ENCODE measurements at places on chromosomes 3 and 15.

DNA sequence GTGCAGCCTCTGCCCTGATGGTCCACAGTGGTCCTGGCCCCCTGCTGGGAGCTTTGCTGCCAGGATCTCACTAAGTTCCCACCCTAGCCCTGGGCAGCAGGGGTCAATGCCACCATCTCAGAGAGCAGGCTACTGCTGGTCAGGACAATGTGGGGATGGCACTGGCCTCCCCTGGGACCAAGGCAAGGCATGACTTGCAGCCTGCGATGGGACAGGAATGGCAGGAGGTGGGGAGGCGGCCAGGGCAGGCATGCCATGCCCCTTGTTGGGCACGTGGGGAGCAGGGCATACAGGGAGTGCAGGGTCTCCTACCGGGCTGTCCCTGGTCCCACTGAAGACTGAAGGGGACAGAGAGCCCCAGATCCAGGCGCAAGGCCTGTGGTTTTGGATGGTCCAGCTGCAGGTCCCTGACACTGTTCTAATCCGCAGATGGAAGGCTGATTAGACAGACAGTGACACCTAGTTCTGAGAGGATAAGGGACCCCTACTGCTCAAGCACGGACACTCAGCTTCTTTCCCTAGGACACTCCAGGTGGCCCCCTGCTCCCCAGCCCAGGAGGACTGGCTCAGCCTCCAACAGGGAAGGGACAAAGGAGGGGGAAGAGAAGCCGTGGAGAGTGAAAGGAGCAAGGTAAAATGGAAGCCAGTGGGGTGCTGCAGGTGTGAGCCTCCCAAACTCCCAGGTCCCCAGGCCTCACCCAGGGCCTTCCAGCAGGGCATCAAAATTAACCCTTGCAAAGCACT lies 69.2 kb upstream of the RPL32 start:
- DNase-seq: no peak

- peak; percentile 98 for DNase-seq
These were observed at the start of gene MFN1 for GRCh38 chr3:179347345-179348194. Gene MFN1, plus strand, starts transcription at chr3:179347709. Its CDS starts 1,143 bp downstream, at chr3:179348852.

GRCh38 chr15:95087253-95087609 lies 855.9 kb downstream of the MCTP2 start:
- DNase-seq: no peak

DNA sequence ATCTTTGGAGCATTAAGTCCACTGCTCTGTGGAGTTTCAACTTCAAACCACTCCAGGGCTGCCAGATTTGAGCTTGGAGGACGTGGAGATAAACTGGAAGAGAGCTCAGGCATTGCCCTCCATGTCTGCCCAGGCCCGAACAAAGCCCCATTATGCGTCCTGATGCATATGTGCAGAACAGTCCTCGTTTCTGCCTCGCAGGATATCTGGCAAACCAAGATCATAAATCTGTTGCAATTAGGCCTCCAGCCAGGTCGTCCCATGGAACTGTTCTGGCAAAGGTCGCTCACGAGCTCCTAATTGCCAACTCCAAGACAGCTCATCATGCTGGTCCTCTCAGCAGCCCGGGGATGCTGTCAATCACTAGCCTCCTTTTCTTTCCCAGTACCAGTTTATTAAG lies 91.2 kb downstream of the SEMA5B start:
- no peak for DNase-seq

- DNase-seq: no peak
These were observed 53.4 kb downstream of the LDHAL6B start for GRCh38 chr15:59260090-59260489.

DNA sequence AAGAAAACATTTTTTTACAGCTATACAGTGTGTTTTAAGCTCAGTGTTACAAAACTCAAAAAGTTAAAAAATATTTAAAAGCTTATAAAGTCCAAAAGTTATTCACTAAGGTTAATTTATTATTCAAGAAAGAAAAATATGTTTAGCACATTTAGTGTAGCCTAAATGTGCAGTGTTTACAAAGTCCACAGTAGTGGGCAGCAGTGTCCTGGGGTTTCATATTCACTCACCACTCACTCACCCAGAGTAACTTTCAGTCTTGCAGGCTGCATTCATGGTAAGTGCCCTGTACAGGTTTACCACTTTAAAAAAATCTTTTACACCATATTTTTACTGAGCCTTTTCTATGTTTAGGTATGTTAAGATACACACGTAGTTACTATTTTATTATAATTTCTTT lies 300.2 kb upstream of the TRIM42 start:
- no peak for DNase-seq

DNA sequence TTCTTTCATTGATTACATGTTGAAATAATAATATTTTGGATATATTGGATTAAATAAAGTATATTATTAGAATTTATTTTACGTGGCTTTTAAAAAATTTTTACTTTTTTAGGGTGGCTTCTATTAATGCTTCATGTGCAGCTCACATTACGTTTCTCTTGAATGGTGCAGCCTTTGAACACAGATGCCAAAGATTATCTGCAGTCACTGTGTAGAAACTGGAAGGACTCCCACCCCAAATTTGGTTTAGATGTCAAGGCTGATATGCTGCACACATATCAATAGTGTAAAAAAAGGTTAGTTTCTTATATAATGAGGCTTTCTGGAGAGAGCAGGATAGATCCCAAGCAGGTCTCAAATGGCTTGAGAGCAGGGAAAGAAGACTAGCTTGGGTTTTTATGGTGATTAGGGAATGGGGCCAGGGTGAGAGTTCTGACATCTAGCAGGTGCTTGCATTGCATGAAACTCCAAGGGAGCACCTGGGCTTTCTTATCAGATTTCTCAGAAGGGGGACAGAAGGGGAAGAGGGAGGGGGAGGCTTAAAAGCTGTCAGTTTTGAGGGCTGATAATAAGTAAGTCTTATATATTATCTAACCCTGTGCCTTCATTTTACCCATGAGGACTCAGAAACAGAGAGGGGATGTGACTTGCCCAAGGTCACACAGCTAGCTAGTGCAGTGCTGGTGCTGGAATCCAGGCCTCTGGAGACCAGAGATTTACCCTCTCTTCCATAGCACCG lies 89.6 kb downstream of the CHST2 start:
- no peak for DNase-seq

- DNase-seq: no peak
These were observed 167.3 kb downstream of the C3orf70 start for GRCh38 chr3:184985586-184985985.

DNA sequence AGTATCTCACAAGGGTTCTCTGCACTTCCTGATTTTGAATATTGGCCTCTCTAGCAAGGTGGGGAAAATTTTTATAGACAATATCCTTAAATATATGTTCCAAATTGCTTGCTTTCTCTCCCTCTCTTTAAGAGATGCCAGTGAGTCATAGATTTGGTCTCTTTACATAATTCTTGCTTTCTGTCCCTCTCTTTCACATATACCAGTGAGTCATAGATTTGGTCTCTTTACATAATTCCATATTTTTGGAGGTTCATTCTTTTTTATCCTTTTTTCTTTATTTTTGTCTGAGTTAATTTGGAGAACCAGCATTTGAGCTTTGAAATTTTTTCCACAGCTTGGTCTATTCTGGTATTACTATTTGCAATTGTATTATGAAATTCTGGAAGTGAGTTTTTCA lies 77.7 kb upstream of the NUDT16 start:
- DNase-seq: no peak

GRCh38 chr15:100114571-100114970 lies 227.2 kb downstream of the ADAMTS17 start:
- DNase-seq: no peak

GRCh38 chr15:22966321-22967083 lies 13.7 kb downstream of the CYFIP1 start:
- DNase-seq: no peak

GRCh38 chr3:108822123-108822897 lies at the start of gene TRAT1:
Gene TRAT1, plus strand, starts transcription at chr3:108822786. Its CDS starts 142 bp downstream, at chr3:108822928.
- no peak for DNase-seq

GRCh38 chr15:41921167-41921566 lies 27.3 kb upstream of the SPTBN5 start:
- no peak for DNase-seq

GRCh38 chr3:140365872-140366697 lies 311.8 kb upstream of the TRIM42 start:
- peak; percentile 6 for DNase-seq

DNA sequence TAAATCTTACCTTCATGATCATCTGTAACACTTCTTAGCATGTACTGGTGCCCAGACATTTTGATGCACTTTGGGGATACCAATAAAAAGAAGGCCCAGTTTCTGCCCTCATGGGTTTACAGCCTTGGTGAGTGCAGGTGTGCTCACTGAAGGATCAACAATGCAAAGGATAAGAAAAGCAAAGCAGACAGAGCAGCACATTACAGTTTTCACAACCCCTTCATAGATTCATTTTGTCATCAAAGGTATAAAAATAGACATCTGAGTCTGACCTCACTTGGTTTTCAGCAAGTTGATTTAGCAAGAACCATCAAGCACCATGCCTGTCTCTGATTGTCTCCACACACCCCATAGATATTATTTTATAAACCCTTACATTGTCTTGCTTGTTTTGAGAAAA lies 77.6 kb downstream of the BFSP2 start:
- no peak for DNase-seq

GRCh38 chr15:41849204-41849603 lies 10.6 kb downstream of the PLA2G4B start:
- no peak for DNase-seq

DNA sequence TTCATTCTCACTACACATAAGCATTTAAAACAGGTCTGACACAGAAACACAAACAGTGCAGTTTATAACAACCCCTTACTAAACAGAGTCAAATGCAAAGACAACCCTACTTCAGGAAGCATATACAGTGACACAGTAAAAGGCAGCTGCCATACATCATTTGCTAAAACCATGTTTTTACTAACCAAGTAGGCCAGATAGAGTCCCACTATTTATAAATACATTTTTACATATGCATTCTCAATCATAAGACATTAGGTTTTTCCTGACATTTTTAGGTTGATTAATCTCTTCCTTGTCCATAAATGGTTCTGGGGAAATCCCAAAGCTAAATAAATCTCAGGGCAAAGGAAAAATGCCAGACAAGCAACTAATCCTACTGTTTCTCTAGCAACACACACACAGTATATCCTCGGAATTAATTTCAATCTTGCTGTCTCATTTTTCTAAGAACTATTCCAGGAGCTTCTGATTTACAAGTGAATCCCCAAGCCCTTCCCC lies 39.0 kb downstream of the CHAC1 start:
- peak; percentile 18 for DNase-seq

GRCh38 chr3:119778176-119778575 lies 3.7 kb upstream of the NR1I2 start:
- DNase-seq: no peak

- no peak for DNase-seq
These were observed 9.9 kb downstream of the CHRNB4 start for GRCh38 chr15:78630886-78631633.

DNA sequence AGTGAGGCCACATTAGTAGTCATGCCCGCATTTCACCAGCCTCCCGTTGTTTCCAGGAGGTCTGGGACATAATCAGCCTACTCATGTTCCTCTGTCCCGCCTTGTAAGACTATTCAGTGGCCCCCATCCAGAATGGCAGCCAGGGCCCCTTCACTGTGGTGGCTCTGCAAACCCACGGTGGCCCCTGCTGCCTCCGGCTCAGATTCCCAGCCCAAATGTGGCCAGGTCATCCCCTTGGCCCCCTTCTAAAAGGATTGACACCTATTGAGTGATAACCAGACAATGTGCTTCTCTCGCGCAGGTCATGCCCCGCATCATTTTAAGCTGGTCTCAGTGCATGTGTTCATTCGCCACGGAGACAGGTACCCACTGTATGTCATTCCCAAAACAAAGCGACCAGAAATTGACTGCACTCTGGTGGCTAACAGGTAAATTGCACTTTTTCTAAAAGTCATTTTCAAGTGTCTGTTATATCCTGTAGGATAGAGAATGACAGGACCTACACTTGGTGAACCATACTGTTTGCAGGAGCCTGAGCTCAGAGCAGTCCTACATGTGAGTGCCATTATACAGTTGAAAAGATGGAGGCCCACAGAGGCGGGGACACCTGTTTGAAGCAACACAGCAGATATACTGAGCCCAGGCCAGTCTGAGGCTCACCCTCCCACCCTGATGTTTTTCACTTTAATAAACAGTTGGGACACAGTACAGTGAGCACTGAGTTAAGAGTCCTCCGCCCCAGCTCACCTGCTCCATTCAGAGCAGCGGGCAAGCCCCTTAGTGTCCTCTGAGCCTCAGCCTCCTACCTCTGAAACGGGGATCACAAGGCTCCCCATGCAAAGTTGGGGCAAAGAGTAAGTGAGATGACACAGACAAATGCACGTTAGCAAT lies 47.7 kb downstream of the PXYLP1 start:
- peak; percentile 49 for DNase-seq

GRCh38 chr3:114690911-114691310 lies 397.1 kb downstream of the TIGIT start:
- no peak for DNase-seq

GRCh38 chr3:42489937-42490227 lies 12.6 kb upstream of the VIPR1 start:
- no peak for DNase-seq

DNA sequence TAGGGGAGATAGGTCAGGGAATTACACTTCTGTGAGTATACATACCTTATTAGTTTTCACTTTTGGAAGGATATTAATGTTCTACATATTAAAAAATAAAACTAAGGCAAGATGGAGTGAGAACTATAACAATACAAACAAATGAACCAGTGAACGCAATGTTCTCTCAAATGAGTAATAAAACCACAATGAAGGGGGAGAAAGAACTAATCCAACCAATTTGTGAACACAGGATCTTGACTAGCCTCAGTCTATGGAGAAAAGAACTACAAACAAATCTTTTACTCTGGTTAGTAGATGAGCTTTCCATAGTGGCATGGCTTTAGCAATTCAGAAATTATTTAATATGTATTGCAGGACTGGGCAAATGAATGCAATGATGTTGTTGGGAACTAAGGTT lies 26.9 kb upstream of the ATOSA start:
- DNase-seq: no peak

- DNase-seq: no peak
These were observed 68.8 kb upstream of the TMEM115 start for GRCh38 chr3:50428007-50428633.

GRCh38 chr15:71114066-71114680 lies 1.1 kb upstream of the THSD4 start:
- no peak for DNase-seq

GRCh38 chr15:100926971-100927756 lies 8.0 kb downstream of the LRRK1 start:
- no peak for DNase-seq

GRCh38 chr3:20055020-20055775 lies 15.0 kb downstream of the KAT2B start:
- DNase-seq: no peak
